ENCODE measurements at places on chromosomes 11 and 22.

- no peak for DNase-seq
These were observed 77.8 kb upstream of the GDPD4 start for GRCh38 chr11:77379253-77379652.

DNA sequence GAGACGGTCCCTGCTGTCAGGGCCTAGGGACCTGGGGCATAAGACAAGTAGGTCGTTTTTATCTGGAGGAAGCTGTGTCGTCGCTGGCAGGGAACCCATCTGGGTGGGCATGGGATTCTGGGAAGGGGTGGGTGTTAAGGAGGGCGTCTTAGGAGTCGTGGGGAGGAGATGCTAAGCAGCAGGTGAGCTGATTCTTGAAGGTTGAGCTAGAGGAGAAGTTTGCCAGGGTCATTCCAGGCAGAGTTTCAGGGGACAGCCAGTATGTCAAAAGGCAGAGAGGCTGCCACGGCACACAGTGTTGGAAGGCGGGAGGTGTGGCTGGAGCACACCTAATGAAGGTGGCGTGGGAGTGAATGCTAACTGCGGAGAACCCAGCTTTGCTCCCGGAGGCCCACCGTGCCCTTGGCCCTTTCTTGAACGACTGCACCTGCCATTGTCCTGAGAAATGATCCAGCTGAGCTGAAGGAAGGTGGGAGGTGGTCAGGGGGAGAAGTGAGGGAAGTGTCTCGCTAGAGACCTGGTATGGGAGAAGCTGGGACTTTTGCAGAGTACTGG, 1.3 kb downstream of the FAM118A start:
- no peak for DNase-seq

DNA sequence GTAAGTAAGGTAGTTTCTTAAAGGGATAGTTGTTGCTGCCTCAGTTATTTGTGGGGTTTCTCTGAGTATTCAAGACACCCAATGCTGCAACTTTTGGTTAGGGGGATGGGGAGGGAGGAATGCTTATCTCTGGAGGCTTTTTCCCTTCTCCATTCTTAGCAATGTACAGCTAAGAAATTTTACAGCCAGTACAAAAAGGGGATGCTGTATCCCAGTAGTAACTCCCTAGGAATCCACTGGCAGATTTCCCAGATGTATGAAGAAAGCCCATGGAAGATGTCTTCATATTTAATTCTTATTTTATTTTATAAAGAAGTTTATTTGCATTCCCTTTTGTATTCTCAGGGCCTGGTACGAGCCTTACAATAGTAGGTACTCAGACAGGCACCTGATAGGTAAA, 154.8 kb downstream of the ENTHD1 start:
- DNase-seq = no peak

DNA sequence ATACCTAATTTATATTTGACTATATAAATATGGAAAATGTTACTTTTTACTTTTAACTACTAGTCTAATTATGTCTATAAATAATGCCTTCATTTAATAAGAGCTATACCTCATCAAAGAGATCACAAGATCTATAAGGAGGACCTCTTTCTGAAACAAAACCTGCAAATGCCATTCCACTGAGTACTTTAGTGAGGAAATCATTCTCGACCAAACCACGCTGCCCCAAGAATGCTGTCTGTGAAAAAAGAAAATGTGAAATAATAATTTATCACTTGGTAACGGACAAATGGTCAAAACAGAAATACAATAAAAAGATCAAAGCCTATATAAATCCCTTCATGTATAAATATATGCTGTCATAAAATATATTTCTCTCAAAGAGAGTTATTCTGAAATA, 301.7 kb downstream of the SBF2 start:
- DNase-seq = no peak

DNA sequence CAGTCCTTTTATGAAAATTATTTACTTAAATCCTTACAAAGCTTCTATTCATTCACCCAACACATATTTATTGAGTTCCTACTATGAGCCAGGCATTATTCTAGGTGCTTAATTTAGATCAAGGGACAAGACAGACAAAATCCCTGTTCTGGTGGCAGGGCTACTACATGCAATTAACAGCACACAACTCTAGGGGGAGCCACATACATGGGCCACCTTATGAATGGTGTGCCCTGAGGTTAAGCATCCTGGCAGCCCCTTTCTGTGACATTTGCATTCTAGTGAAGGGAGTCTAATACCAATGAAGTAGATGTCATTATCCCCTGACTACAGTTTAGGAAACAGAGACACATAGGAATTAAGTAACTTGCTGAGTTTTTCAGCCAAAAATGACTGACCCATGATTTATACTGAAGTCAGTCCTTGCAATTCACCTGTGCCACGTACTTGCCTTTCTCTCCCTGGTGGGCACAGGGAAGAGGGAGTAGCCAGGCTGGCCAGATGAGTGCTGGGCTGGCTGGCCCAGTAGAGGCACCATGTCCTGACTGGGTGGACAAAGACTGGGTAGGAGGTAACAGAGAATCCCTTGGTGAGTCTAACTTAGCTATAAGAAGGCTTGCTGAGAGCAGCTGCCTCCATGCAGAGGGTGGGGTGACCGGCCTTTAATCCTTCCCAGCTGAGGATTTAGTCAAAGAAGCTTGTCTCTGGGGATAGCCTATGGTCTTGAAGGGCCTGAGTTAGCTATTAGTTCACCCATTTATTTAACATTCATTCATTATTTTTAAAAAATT, 52.0 kb upstream of the ELF5 start:
- no peak for DNase-seq

GRCh38 chr11:72970557-72971118, 156.4 kb downstream of the ATG16L2 start:
- no peak for DNase-seq

DNA sequence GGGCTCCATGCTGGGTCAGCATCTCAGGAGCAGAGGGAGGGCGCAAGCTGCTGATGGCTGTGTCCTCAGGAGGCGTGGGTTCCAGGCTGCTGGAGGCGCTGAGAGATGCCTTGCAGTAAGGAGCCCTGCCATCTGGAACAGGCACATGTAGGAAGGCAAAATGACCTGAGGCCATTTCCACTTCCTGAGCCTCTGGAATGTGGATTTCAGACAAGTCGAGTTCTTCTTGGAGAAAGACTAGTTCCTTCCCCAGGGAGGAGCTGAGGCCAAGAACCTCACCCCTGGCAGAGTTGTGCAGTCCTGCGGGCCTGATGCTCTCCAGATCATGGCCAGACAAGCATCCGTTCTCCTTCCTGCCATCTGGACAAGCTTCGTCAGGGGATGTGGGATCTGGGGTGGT, 19.3 kb downstream of the HPS4 start:
- DNase-seq = no peak

DNA sequence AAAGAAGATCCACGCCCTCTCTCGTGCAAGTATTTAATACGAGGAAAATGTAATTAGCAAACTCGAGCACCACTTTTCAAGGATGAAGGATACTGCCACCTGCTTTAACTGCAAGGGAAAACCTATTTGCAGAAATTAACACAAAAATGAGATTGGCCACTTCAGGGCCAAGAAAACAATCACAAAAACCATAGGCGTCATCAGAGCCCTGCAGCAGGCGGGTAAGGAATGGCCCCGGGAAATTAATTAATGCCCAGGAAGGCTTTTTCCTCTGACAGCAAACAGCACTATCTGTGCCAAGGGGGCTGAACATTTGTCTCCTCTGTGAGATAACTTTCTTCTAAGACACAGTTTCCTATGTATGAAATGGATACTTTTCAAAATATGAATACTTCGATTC, 255.7 kb downstream of the CTTN start:
- DNase-seq = no peak
